ENCODE measurements at places on chromosomes 2 and 18.

DNA sequence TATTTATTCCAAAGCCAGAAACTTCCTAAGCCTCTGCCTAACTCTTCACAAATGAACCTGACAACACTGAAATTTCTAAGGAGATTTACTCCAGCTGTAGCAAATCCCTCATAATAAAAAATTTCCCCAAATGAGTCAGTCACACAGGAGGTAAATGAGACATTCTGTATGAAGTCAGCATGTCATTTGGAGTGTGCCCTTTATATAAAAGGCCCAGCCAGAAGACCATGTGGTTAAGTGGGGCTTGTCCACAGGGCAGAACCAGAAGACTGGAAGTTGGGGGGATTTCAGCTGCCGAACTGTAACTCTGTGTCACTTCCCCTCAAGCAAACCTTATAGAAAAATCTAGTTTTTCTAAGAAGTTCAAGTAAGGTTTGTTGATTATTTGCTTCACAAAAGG is 30.2 kb downstream of the NRP2 start:
- DNase-seq: no peak

DNA sequence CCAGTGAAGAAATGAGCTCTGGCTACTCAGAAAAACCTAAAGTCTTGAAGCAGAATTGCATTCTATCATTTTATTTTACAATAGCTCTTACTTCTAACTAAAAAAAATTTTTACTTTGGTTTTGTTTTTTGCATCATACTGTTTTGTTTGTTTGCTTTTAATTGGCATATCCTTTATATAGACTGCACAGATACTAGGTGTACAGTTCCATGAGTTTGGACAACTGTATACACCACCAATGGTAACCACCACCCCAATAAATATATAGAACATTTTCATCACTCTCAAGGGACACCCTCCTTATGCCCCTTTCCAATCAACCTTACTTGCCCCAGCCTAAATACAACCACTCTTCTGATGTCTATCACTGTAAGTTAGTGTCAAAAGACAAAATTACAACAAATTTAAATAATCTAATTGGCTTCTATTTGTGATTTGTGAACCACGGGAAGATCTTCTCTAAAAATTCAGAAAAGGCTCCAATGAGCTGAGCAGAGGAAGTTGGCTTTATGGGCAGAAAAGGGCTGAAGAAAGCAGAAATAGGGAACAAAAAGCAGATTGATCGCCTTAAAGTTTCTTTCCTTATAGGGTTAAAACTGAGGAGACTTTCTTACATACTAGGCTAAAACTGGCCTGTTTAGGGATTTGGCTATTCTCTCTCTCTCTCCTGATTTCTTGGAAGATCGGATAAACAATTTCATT is 22.2 kb upstream of the SOS1 start:
- DNase-seq: peak; percentile 23

DNA sequence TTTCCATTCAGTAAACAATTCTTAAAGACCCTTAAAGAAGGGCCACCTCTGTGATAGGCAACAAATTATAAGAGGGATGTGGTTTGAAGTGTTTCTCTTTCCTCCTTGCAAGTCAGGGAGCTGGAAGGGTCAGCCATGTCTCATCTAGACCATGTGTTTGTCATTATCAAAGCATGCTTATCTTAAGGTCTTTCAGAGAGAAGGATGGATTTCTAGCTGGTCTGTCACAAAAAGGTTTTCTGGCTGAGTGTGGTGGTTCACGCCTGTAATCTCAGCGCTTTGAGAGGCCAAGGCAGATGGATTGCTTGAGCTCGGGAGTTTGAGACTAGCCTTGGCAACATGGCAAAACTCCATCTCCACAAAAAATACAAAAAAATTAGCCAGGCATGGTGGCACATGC is 59.2 kb upstream of the PEX13 start:
- no peak for DNase-seq

DNA sequence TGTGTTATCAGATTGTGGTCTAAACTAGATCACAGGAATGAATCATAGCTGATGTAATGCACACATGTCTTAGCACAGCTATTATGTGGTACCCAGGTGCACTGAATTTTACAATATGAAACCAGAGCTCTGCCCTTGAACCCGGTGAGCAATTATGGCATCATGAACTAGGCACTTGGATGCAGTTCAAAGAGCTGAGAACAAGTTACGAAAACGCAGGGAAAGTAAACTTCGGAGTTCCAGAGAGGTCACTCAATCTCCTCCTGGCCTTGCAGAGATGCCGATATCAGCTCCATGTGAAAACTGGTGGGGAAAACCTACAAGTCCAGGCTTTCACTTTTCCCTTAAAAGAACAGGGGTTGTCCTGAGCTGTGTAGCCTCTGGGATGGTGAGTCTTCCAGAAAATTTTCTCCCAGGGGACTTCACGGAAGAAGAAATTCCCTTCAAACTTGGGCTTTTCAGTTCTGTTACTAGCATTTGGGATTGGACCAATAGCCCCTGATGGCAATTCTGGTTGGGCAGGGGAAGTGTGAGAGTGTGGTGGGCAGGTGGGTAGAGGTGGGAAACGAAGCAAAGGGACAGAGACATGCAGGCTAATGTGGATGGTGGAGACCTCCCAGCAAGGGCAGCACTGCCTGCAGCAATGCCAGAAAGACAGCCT is 71.1 kb upstream of the SH3BP4 start:
- DNase-seq: no peak

DNA sequence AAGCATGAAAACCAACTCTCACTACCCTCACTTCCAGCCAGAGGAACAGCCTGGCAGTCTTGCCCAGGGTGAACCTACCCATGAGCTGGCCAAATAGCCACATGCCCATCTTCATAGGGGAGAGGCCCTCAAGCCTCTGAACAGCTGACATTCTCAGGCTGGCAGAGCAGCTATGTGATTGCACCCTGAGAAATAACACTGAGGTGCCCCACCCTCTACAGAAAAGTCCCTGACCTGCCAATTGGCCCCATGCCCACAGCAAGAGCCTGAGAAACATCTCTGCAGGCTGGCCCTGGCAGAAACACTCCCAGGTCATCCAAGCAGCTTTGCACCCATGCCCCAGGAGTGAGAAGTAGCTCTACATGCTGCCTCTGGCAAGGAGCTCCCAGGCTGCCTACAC is 127.4 kb upstream of the OTX1 start:
- DNase-seq: no peak

DNA sequence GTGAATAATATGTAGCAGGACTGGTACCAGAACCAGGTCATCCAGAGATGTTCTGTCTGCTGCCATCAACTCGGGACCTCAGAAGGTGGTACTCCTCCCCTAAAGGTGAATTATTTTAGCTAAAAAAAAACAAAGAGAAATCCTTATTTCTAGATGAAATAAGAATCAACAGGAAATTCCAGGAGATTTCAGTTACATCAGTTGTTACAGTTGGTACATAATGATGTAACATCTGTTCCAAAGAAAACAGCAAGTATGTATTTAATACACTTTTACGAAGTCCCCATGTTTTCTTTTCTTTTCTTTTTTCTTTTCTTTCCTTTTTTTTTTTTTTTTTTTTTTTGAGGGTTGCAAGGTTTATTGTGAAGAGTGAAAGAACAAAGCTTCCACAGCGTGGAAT is 33.6 kb upstream of the CD28 start:
- DNase-seq: no peak

GRCh38 chr2:3827673-3828575 is 124.5 kb downstream of the DCDC2C start:
- DNase-seq: peak; percentile 37

DNA sequence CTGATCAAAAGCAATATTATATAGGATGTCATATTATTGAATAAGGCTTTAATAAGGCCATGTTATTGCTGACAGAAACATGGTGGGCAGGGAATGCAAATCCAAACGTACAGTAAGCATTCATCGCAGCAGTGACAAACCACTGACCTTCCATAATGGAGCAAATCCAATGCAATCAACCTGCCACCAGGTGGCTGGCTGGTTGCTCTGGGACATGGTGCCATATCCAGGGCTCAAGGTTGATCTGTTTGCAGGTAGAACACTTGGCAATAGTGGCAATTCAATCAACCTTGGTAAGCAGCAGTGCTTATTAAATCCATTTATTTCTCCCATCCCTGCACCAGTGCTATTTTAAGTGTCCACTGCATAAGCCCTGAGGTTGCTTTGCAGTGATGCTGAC is 75.4 kb downstream of the CERKL start:
- DNase-seq: no peak

GRCh38 chr2:134260713-134261112 is 6.8 kb downstream of the MGAT5 start:
- DNase-seq: no peak

GRCh38 chr2:64634345-64635267 is 19.1 kb downstream of the SERTAD2 start:
- peak; percentile 82 for DNase-seq

DNA sequence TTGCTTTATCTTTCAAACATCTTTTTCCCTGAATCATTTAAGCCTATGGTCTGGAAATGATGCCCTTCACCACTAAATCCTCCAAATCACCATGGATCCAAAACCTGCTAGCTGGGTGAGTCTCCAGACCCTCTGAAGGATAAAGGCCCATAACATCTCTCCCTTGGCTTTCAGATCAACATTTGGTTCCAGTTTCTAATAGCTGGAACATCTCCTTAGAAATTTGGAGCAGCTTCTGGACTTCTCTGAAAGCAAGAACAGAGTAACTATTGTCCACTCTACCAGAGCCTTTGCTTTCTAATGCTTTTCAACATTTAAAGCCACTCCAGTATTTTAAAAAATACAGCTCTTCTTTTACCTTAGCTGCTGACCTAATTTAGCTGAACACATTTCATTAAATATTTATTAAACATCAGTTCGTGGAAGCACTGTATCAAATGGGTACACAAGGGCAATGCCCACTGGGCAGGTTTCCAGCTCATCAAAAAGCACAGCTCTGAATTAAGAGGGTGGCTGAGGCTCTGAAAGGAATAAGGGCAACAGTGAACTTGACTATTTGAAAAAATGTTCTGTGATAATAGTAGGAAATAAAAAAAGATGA is 75.3 kb downstream of the GALNT3 start:
- DNase-seq: no peak

DNA sequence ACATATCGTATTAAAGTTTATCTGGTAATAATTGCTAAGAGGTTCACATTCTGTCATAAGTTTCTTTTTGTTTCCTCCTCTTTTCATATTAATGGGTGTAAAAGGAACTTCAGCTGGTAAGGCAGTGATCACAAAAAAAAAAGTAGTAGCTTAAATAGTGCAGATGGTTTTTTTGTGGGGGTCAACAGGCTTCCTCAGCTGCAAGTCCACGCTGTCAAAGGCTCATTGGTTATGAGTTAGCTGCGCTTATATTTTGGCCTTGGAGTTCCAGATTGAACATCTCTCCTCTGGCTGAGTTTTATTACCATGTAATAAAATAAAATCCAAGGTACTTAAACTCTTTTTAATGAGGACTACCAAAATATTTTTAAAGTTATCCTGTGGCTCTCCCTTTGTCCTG is 277.0 kb upstream of the ZEB2 start:
- no peak for DNase-seq

DNA sequence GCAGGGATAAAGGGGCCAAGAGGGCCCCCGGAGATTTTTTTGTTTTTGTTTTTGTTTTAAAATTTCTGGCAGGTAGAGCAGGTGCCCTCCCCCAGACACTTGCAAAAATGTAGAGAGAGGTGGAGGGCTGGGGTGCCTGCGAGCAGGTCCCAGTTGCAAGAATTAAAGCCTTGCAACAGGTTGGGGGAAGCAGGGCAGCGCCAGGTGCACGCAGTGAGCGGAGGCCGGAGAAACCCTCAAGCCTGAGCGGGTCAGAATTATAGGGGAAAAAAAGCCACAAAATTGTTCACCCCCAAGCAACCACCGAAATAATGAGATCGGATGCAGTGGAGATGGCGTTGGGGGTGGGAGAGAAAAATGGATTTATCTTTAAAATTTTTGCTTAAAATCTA is 527 bp downstream of the IGFBP5 start:
- no peak for DNase-seq

- DNase-seq: no peak
Measured at GRCh38 chr2:206876216-206876860, 63.0 kb upstream of the CPO start.

GRCh38 chr18:25979369-25980040 is 110.9 kb downstream of the SS18 start:
- DNase-seq: no peak

- DNase-seq: no peak
Measured at GRCh38 chr2:23220513-23221094, 164.4 kb upstream of the KLHL29 start.
